ENCODE measurements at places on chromosomes 3 and 15.

- DNase-seq = no peak
Observed at GRCh38 chr3:43686700-43687498, 3.8 kb upstream of the ABHD5 start.

GRCh38 chr15:94607176-94607654, 375.9 kb downstream of the MCTP2 start:
- no peak for DNase-seq

GRCh38 chr3:50519471-50520089, 16.1 kb upstream of the CACNA2D2 start:
- peak; percentile 74 for DNase-seq

GRCh38 chr3:51921081-51921578, 18.0 kb upstream of the IQCF1 start:
- DNase-seq = no peak

DNA sequence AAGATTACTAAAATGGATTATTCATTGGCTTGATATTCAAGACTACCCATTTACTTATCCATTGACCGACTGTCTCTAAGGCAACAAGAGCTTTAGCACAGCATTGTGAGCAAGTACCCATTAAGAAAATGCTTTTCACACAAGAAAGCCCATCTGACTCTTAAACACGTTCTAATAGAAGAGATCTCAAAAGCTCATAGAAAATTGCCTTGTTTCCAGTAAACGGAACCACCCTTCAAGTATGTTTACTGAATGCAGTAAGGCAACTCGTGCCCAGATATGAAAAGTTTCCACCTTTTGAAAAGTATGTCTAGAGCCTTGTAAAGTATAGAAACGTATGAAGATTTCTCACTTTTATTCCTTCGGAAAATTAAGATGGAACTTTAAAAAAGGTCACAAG, 655.3 kb upstream of the ALCAM start:
- DNase-seq = no peak

GRCh38 chr3:150495149-150495548, 51.1 kb downstream of the SERP1 start:
- no peak for DNase-seq

DNA sequence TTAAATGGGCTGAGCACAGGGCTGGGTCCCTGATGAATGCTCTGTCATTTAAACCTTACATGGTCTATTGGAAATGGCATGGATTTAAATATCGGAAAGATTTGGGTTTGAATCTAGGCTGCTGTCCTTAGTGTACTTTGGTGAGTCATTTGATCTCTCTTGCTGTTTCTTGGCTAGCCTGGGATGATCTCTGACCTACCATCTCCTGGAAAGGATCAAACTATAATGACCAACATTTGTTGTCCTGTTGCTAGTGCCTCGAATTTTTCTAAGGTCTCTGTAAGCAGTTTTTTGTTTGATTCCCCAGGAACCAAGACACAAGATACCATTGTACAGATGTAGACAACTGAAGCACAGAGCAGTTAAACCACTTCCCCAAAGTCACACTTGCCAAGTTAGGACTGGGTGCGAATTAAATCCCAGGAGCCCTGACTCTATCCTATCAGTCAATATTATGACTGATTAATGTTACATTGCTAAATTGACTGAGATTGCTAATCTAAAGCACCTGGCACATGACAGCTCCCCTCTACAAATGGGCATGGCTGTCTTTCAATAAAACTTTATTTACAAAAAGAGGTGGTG, 244.9 kb upstream of the MCTP2 start:
- no peak for DNase-seq

DNA sequence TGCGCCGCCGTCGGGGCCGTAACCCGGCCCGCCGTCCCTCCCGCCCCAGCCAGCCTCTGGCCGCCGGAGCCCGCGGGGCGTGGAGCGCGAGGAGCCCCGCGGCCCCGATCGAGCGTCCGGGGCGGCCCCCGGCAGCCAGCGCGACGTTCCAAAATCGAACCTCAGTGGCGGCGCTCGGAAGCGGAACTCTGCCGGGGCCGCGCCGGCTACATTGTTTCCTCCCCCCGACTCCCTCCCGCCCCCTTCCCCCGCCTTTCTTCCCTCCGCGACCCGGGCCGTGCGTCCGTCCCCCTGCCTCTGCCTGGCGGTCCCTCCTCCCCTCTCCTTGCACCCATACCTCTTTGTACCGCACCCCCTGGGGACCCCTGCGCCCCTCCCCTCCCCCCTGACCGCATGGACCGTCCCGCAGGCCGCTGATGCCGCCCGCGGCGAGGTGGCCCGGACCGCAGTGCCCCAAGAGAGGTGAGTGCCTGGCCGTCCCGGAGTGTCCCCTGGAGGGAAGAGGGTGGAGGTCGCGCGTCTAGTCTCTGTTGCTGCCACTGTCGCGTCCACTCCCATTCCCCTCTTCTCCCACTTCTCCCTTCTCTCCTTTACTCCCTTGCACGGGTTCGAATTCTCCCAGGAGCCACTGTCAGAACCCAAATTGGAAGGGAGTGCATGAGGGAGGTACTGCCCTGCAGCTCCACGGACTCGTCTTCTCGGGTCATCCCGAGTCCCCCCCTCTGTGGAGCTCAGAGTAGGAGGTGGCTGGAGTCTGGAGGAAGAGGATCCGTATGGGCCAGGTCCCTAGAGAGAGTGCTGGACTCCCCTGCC, 585 bp downstream of the CSK start:
- DNase-seq = peak; percentile 64
